Left lung (tissue), 14 donors: ENCODE measurements at places on chromosomes 1 and 21. TPM values are rescaled to one million over a fixed set of nuclear protein-coding genes. Genes with fewer than 3 reads are reported as not detected.

Gene EXTL1
- total RNA-seq, result 0.13 TPM

Gene HORMAD1
- total RNA-seq, result 2.5 TPM

Gene HAO2
- total RNA-seq, result not detected

Gene RHCE
- 0.64 TPM for total RNA-seq

Gene PRAMEF27
- total RNA-seq, result not detected

Gene PGLYRP4
- not detected for total RNA-seq

Gene LAMC1
- total RNA-seq, result 144 TPM

Gene LPAR3
- 0.32 TPM for total RNA-seq

Gene OPRD1
- total RNA-seq, result not detected

Gene CCDC17
- total RNA-seq, result 16.2 TPM

Gene NBPF6
- total RNA-seq, result not detected

Gene CELF3
- not detected for total RNA-seq

Gene KIF2C
- 7.3 TPM for total RNA-seq

Gene FCRL2
- total RNA-seq, result 0.26 TPM

Gene CXADR
- total RNA-seq, result 25.1 TPM

Gene SPATA45
- total RNA-seq, result not detected

Gene SLC6A9
- 12.4 TPM for total RNA-seq

Gene PLEKHO1
- 51.2 TPM for total RNA-seq

Gene ATP1A4
- not detected for total RNA-seq

Gene CELA3B
- not detected for total RNA-seq

Gene FMOD
- total RNA-seq, result 36.6 TPM

Gene PTPRF
- total RNA-seq, result 123 TPM

Gene PDZK1
- total RNA-seq, result 0.29 TPM

Gene HJV
- not detected for total RNA-seq
